Left cardiac atrium (tissue), 4 donors: ENCODE measurements at places on chromosomes 2 and 18. TPM values are rescaled to one million over a fixed set of nuclear protein-coding genes. Genes with fewer than 3 reads are reported as not detected.

Gene GPD2
- 19.8 TPM for total RNA-seq

- no peak for DNase-seq
Measured at GRCh38 chr2:31967790-31968189, 43.0 kb downstream of the MEMO1 start.

- DNase-seq = no peak
Measured at GRCh38 chr2:239208465-239209180, 192.2 kb downstream of the HDAC4 start.

- DNase-seq = no peak
Measured at GRCh38 chr18:63975628-63976027, 5.7 kb downstream of the SERPINB8 start.

DNA sequence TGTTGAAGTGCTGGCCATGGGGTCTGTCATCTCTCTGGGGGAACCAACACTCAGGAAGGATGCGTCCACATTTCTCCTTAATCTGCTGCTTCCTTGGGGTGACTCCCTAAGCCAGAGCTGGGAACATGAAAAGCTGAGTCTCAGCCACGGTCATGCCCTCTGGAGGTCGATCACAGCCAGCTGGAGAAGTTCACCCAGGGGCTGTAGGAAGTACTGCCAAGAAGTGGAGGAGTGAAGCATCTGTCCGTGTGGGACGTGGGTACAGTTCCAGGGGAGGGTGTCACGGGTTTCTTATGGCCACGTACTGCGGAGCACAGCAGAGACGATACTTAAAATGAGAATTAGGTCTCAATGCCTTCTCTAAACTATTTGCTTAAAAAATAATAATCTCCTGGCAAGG lies 42.4 kb upstream of the IGFBP2 start:
- peak; percentile 62 for DNase-seq

GRCh38 chr2:98569197-98569793 lies 39.0 kb downstream of the COA5 start:
- peak; percentile 41 for DNase-seq

DNA sequence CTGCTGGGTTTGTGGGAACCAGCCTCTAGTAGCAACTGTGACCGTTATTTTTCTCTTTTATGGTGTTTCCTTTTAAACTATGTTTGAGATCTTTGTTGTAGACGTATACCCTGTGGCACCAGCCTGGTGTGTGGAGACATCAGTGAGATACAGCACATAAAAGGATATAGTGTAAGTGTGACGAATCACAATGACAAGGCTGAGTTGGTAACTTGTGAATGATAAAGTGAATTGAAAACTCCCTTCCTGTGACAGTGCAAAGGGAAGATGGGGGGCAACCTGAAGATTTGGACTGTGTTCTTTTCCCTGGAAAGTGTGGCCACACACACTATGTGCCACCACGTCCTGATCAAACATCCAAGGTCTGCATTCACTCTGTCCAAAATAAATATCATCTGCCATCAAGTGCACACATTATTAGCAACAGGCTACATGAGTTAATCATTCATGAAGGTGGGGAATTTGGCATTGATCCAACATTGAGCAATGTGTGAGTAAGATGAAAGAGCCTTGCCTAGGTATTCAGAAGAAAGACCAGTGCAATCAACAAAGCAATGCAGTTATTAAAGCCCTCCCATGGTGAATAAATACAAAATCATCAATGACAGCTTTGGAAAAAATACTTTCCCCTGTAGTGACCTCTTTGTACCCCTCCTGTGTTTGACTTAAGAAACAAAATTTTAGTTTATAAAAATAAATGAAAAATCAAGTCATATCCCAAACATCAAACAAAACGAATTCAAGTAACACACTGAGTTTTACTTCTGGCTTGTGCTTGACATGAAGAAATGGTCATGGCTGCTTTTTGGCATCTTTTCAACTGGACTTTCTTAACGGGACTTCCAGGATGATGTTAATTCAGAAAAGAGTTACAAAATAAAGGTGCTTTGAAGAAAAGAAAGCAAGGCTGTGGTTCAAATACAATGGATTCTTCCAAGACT lies 1280.5 kb upstream of the ZEB2 start:
- DNase-seq = no peak
